ENCODE measurements at places on chromosomes 3 and 15. TPM values are rescaled to one million over a fixed set of nuclear protein-coding genes. Genes with fewer than 3 reads are reported as not detected.

- DNase-seq: no peak
- H3K27me3 ChIP-seq: no peaks in the 10 kb centered on the region
- H3K4me1 ChIP-seq: no peaks in the 10 kb centered on the region
- H3K4me3 ChIP-seq: no peak overlapping the region
These were observed 22.4 kb upstream of the THUMPD3 start for GRCh38 chr3:9340472-9340902.

GRCh38 chr15:31346367-31347066, 19.9 kb downstream of the KLF13 start:
- H3K36me3 ChIP-seq: no peaks in the 10 kb centered on the region
- no peaks in the 10 kb centered on the region for H3K27me3 ChIP-seq
- no peak for DNase-seq
- H3K4me3 ChIP-seq: no peak overlapping the region

DNA sequence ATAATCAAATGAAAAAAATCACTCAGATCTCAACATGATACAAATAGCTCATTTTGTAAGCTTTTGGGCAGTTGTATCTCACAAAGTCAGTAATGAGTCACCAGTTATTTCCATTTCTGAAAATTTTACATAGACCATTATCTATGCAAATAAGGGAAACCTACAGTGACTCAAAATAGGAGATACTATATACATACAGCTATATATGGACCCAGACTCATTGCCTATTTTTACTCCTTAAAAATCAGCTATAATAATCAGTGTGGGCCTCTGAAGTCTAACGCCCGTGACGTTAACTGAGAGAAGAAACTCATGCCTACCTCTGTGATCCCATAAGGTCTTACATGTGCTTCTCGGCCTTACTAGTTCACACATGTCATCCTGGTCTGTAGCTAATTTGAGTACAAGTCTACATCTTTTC, 31.6 kb downstream of the LRIG1 start:
- DNase-seq: no peak
- peaks cover 6% of the 10 kb centered on the region for H3K4me1 ChIP-seq
- no peak overlapping the region for H3K27ac ChIP-seq
- no peaks in the 10 kb centered on the region for H3K27me3 ChIP-seq
- no peak overlapping the region for H3K4me3 ChIP-seq
- H3K36me3 ChIP-seq: no peaks in the 10 kb centered on the region

GRCh38 chr3:38549486-38549885, 53.3 kb downstream of the EXOG start:
- no peak overlapping the region for H3K4me3 ChIP-seq
- H3K27me3 ChIP-seq: no peaks in the 10 kb centered on the region
- no peaks in the 10 kb centered on the region for H3K36me3 ChIP-seq
- no peak for DNase-seq

Gene GREM1
- total RNA-seq: 0.16 TPM

- no peaks in the 10 kb centered on the region for H3K27me3 ChIP-seq
- no peak for DNase-seq
- H3K4me3 ChIP-seq: no peak overlapping the region
These were observed 33.2 kb downstream of the TIPARP start for GRCh38 chr3:156707588-156707987.

DNA sequence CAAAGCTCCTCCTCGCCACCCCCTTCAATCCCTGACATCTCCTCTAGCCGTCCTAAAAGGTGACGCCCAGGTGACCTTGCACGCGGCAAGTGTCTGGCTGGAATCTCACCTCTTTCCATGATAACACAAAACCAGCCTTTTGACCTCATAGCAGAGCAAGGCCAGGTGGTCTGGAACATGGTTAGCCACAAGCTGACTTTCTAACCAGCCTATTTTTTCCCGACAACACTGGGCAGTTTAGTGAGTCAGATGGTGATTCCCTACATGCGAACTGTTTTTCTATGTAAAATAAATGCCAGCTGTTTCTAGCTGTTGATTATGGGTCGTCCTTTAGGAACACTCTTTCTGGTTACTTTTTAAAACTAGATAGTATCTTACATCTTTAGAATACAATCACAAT, 243.0 kb downstream of the CD47 start:
- no peak overlapping the region for H3K27ac ChIP-seq
- H3K4me3 ChIP-seq: no peak overlapping the region
- peaks cover 6% of the 10 kb centered on the region for H3K4me1 ChIP-seq
